ENCODE measurements at places on chromosomes 2 and 18.

GRCh38 chr2:28366496-28367282 is 26.0 kb upstream of the FOSL2 start:
- peak; percentile 25 for DNase-seq

DNA sequence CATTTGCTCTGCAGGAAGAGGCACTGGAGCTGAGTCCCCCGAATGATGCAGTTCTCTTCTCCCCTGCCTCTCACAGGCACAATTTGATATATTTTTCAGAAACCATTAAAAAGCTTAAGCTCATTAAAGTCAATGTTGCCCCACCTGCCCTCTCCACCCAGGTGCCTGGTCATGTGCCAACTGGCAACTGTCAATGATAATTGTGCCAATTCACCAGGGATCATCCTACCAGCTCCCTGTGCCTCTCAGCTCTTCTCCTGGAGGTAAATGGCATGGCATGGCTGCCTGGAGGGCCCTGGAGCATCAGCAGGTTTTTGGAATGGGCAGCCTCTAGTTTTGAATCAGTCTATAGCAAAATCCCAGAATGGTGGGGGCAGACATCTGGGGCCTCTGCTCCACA is 279.6 kb upstream of the ID2 start:
- DNase-seq = no peak

- DNase-seq = no peak
Observed at GRCh38 chr18:59885579-59886163, 14.1 kb upstream of the PMAIP1 start.

GRCh38 chr2:58919316-58919715 is 678.2 kb upstream of the FANCL start:
- DNase-seq = no peak

- no peak for DNase-seq
Observed at GRCh38 chr18:50472941-50473340, 86.9 kb upstream of the MAPK4 start.

- no peak for DNase-seq
Observed at GRCh38 chr18:45237343-45238098, 377.8 kb upstream of the SLC14A2 start.

GRCh38 chr2:26769089-26769761 is 5.1 kb downstream of the SLC35F6 start:
- DNase-seq = peak; percentile 66

GRCh38 chr2:174014699-174015070 is 49.5 kb upstream of the SP3 start:
- no peak for DNase-seq

DNA sequence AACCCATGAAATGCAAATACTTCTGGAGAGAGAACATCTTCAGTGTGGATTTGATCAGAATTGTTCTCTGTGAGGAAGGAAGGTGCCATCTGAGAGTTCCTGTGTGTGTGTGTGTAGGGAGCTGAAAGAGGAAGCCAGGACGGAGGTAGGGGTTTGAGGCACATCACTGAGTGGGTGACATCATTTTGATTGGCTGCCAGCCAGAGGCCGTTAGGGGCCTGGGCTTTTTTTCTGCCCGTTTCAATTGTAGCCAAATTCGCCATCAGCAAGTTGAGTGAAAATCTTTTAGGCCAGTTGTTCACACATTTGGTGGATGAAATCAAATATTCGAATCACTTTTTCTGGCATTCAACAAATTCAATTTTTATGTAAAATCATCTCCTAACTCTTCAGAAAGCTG is 48.9 kb downstream of the TSN start:
- no peak for DNase-seq

- no peak for DNase-seq
Observed at GRCh38 chr2:98775146-98775986, 44.4 kb upstream of the MGAT4A start.

DNA sequence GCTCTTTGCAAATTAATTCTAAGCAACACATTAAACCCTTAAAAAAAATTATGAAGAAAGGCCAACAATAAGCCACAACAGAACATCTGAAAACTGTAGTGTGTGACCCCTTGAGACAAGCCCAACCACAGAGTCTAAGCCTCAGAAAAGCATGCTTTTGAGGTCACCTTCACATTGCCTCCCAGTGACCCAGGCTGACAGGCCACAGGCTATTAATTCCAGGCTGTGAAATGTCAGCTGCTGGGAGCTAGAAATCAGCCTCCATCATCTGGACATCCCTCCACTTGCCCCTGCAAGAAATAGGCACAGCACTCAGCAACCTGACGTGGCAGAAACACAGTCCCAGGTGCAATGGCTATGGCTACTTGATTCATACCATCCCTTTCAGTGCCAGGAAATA is 179.4 kb upstream of the ZFP36L2 start:
- no peak for DNase-seq

- peak; percentile 60 for DNase-seq
Observed at GRCh38 chr2:28958689-28959088, 22.4 kb upstream of the TOGARAM2 start.

- DNase-seq = no peak
Observed at GRCh38 chr18:55284614-55285013, 303.4 kb downstream of the TCF4 start.

- DNase-seq = no peak
Observed at GRCh38 chr2:9708683-9709538, 78.1 kb upstream of the YWHAQ start.

DNA sequence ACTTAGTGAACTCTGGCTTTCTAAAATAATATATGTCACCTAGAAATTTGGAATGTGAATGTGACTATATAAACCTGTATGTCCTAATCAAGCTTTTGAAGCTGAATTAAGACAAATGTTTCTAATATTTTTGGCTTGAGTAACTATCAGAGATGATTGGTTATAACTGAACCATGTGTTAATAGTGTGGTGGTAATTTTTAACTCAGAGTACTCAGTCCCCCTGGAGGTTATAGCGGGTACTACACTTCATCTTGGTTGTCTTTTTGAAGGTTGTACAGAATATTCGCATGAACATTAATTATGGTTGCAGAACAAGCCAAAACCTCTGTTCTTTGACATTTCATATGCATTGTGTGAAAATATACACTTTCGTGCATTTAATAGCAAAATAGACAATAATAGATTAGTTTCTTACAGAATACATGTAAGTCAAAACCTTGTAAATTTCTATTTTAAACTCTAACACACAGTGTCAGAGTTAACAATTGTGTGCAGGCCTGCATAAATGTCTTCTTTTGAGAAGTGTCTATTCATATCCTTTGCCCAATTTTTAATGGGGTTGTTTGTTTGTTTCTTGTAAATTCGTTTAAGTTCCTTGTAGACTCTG is 86.0 kb downstream of the OSBPL6 start:
- peak; percentile 51 for DNase-seq

GRCh38 chr2:164792316-164793170 is 49.1 kb downstream of the COBLL1 start:
- no peak for DNase-seq

- no peak for DNase-seq
Observed at GRCh38 chr2:209189893-209190292, 234.0 kb upstream of the MAP2 start.

DNA sequence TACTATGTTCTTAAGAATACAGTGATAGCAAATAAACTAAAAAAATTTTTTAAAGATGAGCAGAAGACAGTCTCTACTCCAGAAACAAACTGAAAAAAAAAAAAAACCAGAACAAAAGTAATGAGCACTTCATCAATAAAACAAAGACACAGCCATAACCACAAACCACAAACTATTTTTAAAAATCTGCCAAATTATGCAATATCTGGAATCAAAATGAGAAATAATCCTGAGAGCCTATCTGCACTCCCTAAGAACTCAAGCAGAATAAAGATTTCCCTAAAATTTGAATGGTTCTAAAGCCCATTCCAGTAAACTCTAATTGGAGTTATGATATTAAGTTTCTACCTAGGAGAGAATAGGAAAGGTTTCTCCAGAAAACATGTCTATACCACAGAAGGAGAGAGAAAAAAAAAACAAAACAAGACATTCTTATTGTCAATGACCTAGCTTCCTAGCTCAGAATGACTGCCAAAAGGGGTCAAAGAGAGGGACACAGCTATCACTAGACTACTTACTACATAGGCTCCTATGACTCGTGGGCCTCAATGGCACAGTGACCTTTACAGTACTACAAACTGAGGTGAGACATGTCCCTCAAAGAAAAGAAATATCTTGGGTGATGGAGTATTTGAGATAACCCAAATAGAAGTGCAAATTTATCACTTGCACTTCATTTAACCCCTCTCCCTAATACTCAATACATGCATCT is 262.8 kb downstream of the ZEB2 start:
- DNase-seq = no peak

GRCh38 chr2:56015711-56016115 is 92.1 kb upstream of the EFEMP1 start:
- no peak for DNase-seq

- DNase-seq = no peak
Observed at GRCh38 chr2:217254111-217254510, 394.2 kb upstream of the TNP1 start.

DNA sequence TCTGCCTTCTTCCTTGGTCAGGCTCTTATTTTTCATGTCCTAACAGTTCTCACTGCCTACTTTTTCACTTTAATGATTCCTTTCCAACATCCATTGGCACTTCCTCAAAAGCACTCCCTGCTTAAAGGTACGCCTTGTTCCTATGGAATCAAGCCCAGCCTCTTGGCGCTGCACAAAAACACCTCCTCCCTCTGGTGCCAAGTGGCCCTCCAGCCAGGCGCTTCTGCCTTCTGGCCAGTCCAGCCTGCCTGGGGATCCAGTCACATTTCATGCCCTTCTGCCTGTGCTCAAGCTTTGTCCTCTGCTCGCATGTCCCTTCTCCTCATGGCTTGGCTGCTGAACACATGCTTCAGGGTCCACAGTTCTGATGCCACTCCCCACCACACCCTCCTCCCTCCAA is 6.3 kb downstream of the TPRKB start:
- DNase-seq = no peak

GRCh38 chr2:132871831-132872230 is 201.8 kb upstream of the LYPD1 start:
- no peak for DNase-seq

- no peak for DNase-seq
Observed at GRCh38 chr2:201084863-201085262, 13.1 kb downstream of the NDUFB3 start.

GRCh38 chr2:207792244-207792785 is 22.6 kb upstream of the FZD5 start:
- DNase-seq = no peak

GRCh38 chr2:193124815-193125214 is 930.1 kb upstream of the TMEFF2 start:
- DNase-seq = no peak

GRCh38 chr18:67300498-67300897 is 216.0 kb downstream of the DSEL start:
- no peak for DNase-seq

DNA sequence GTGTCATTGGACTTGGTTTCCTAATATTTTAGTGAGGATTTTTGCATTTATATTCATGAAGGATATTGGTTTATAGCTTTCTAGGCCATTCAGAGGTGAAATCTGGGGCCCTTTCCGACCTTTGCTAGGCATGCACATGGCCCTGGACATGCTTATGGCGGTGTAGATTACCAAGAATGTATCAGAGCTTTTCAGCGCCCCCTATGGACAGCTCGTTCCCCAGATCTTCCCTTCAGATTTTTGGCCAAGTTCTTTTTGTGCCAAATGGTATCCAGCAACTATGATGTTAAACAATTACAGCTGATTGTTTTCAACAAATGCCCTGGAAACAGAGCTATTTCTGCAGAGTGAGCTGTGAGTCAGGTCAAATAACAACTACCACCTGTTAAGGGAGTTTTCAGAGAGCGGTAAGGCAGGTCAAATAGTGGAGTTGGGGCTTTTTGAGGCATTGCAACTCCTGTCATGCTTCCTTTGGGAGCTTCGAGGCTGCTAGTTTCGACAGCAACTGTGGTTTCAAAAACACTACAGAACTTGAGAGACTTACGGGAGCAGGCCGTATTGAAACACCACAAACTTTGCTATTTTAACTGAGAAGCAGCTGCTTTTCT is 188.3 kb downstream of the ZNF516 start:
- no peak for DNase-seq

- no peak for DNase-seq
Observed at GRCh38 chr2:180077295-180077906, 70.3 kb upstream of the CWC22 start.

DNA sequence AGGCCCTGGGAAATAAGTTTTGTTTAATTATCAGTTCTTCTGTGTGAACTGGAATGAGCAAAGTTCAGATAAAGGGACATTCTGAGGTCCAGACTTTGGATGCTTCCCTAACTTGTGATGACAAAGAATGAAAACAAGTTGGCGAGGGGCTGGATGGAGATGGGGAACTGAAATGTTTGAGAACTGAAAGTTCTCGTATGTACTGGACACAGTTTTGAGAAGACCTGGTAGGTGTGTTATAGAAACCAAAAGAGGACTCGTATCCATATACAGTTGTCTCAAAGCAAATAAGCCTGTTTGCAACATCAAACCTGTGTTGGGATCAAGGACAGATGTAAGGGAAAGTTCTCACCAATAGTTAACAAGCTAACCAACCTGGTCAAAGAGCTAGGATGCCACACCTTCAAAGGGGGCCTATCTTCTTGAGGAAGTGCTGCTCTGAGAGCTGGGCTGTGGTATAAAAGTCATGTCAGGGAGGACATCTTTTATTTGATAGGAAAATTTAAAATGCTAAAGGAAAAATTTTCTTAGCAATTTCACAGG is at the start of gene UPP2:
TSS of gene UPP2 (plus strand) at position 493 of the 543 bp plus-strand sequence. CDS start 188 bp downstream, outside the sequence.
- DNase-seq = no peak

- no peak for DNase-seq
Observed at GRCh38 chr2:166170356-166170755, 42.5 kb upstream of the SCN1A start.

DNA sequence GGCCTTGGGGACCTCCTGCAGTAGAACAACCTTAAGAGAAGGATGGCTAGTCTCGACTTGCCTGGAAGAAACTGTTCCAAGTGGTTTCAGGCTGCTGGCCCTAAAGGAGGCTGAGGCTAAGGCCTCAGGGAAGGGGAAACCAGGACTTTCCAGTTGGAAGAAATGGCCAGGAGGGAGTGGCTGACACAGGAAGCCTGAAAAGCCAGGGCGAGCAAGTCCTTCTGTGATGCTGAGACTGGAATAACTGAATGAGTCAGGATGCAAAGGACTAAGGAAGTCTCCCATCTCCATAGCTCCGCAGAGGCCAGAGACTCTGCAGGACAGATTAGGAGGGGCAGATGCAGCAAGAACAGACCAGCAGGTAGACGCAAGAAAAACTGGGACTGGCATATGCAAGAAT is 7.4 kb downstream of the HTRA2 start:
- no peak for DNase-seq

GRCh38 chr2:236876642-236877041 is 209.0 kb upstream of the COPS8 start:
- DNase-seq = no peak

GRCh38 chr2:227325839-227326195 is 766 bp downstream of the MFF start:
- DNase-seq = peak; percentile 30

- DNase-seq = no peak
Observed at GRCh38 chr2:79576451-79576850, 63.6 kb downstream of the CTNNA2 start.

DNA sequence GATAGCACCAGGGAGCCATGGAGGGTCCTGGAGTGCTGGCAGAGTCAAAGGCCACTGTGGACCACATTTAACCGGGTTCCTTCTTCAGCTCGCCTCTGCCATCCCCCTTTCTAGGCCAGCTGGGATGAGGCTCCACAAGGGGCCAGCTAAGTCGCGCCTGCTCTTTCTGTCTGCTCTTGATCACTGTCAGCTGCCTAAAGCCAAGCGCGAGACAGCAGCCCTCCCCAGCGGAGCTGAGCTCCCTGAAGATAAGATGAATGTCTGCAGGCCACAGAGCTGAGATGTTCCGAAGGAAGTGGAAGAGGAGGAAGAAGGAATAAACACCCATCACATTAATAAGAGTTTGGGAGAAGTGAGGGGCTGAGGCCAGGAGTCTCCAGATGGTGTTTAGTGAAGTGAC is 99.6 kb downstream of the CELF4 start:
- no peak for DNase-seq
